ENCODE measurements at places on chromosomes 16 and 17.

DNA sequence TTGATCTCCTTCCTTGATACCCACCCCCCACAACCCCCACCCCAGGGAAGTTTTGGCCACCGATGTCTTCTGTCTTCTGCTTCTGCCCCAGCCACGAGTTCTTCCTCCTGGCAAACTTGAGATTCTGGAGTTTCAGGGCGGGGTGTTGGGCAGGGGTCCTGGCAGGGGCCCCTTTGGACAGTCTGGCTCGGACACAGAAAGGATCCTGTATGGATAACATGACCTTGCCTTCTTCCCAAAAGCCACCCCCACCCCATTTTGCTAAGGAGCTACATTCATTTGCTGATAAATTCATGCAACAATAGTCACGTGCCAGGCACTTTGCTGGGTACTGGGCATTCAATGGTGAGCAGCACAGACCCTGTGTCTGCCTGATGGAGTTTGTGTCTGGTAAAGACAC, 5.9 kb upstream of the COL1A1 start:
- DNase-seq, result no peak

DNA sequence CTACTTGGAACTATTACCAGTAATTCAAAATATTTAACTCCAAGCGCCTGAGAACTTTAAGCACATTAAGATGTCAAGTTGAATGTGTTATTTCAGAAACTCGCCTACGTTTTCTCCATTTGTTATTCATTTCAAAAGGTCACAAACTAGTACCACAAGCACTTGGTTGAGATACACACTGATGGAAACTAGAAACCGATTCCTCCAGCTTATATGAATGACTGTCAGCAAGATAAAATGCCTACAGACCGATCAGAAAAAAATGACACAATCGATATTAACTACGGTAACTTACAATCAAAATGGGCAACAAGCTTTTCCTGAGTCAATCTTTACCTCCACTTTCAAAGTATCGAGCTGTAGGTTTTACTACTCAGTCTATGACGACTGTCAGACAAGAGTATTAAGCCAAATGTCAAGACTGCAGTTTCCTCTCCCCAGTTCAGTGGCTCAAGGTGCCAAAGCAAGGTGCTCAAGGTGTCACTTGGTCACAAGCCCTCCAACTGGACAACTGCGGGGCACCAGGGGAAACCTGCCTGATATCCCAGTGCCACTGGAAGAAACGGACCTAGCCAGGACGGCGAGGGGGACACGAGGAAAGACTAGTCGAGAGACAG, 678 bp downstream of the SRP68 start:
- peak; percentile 62 for DNase-seq

DNA sequence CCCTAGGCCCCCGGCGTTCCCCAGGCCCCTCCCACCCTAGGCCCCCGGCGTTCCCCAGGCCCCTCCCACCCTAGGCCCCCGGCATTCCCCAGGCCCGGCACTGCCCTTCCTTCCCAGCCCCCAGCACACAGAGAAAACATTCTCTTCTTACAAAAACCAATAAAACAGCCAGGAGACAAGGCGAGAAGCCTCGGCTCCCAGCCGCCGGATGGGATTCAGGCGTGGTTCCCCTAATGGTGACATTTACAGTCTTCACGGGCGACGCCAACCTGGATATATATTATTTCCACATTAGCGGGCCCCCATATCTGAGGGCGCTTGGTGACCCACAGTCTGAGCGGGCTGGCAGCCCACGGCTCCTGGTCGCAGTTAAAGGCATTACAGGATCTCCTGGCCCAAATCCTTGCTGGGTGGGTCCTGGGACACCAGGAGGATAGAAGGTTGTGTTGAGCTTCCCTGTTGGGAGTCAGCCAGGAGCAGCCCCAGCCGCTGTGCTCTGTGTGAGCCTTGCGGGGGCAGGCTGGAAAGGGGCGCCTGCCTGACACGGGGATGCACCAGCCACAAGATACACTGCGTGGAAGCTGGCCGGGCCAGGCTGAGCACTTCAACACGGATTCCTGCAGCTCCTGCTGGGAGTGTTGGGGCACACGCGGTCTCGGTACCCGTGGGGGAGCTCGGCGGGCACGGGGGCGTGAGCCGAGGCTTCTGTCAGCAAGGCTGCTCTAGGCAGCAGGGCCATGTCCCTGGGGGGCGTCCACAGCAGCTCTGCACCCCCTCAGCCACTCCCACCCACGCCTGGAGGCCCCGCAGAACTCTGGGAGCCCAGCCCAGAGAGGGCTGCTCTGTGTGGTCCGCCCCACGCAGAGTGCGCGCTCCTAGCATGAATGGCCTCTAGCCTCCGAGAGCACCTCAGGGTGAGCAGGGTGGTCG, 83.7 kb downstream of the LMF1 start:
- DNase-seq, result no peak

DNA sequence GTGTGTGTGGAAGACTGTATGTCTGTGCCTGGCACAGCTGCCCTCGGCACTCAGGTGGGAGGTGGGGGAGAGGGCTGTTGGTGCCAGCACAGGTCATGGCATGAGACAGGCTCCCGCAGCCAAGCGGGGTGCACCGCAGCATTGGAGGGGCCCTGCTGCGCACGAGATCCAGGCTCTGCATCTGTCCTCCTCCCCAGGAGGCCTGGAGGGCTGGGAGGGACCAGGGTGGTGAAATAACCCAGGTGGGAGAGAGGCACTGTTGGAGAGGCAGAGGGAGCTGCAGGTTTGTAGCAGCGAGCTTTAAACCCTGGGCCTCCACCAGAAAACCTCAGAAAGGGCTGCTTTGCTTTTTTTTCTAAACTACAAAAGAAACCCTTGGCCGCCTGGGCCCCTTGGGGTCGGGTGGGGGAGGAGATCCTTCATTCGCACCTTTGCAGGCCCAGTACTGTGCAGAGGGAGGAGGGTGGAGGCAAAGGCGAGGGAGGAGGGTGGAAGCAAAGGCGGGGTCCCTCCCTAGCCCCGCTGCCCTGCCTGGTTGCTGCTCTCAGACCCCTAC, 241.7 kb downstream of the SEC14L1 start:
- DNase-seq, result peak; percentile 42

GRCh38 chr16:19848756-19849155, 35.9 kb downstream of the GPRC5B start:
- no peak for DNase-seq

DNA sequence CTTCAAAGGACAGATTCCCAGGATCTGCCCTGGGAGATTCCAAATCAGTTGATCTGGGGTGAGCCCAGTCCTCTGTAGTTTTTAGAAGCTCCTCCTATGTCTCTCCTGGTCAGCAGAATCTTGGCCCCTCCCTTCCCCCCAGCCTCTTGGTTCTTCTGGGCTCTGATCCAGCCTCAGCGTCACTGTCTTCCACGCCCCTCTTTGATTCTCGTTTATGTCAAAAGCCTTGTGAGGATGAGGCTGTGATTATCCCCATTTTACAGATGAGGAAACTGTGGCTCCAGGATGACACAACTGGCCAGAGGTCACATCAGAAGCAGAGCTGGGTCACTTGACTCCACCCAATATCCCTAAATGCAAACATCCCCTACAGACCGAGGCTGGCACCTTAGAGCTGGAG, 840 bp upstream of the CDH5 start:
- no peak for DNase-seq

DNA sequence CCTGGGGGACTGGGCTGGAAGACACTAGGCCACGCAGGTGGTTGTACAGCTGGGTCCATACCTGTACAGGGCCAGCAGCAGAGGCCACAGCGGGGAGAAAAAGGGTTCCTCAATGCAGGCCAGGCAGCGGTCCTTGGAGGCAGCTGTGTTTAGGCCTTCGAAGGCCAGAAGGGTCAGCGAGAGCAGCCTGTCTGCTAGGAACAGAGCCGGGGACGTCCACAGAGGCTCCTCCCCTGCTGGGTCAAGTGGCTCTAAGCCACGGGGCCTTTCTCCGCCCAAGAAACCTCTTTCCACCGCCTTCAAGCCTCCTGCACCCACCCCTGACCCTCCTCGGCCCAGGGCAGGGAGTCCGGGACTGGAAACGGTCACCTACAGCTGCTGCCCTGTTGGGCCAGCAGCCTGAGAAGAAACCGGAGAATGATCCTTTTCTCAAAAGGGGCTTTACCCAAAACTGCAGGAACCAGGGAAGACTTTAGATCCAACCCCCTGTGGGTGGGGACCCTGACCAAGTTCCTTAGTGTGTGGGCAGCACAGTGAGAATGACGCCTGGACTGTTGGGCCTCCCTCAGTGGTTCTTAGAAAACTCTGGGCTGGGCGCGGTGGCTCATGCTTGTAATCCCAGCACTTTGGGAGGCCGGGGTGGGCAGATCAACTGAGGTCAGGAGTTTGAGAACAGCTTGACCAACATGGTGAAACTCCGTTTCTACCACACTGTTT, 8.4 kb upstream of the SPATA2L start:
- no peak for DNase-seq

- DNase-seq, result no peak
Measured at GRCh38 chr17:6457688-6458459, 13.6 kb downstream of the PIMREG start.

GRCh38 chr16:89317101-89317671, 99.7 kb downstream of the ZNF778 start:
- no peak for DNase-seq

- DNase-seq, result no peak
Measured at GRCh38 chr17:266701-267667, 85.5 kb upstream of the DOC2B start.

GRCh38 chr16:1367486-1368174, 15.9 kb downstream of the GNPTG start:
- DNase-seq, result no peak

DNA sequence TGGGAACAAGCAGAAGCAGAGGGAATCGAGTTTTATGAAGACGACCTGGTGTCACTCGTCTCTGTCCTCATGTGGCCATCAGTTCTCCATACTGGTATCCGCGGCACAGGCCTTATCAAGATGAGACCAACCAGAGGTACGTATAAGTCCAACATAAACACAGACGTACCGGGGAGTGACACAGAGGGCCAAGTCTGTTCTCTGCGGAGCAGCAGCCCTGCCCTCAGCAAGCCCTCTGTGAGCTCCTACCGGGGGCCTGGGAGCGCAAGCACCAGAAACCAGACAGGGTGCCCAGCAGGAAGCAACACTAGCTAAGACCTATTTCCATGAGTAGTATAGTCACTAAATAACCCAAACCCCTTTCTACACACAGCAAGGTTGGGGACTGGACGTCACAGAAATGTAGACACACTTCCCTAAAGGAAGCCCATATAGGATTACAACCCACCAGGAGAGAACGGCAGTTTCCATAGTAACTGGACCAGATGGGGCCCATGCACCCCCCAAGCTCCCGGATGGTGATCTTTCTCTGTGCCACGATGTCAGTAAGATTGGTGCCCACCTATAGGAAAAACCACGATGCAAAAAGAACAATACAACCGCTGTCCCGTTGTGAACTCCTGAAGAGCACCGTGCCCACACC, 911 bp downstream of the ARL16 start:
- no peak for DNase-seq

GRCh38 chr16:12500771-12501170, 302.9 kb downstream of the CPPED1 start:
- peak; percentile 47 for DNase-seq

DNA sequence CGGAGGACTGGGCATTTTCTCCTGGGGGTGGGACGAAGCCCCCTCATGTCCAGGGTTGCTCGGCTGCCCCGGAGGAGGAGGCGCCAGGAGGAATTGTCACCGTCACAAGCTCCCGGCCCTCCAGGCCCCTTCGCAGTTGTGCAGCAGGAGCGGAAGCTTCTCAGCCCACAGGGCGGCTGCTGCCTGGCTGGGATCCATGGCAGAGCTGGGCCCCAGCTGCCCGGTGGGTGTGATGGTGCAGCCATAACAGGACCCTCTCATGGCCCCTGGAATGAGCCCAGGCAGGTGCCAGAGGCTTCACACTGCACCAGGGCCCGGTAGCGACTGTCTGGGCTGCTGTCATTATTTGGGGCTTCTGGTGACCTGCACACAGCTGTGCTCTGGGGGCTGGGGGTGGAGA, 54.9 kb upstream of the GNG13 start:
- DNase-seq, result no peak

- peak; percentile 92 for DNase-seq
Measured at GRCh38 chr16:88264641-88265285, 118.0 kb upstream of the ZNF469 start.

DNA sequence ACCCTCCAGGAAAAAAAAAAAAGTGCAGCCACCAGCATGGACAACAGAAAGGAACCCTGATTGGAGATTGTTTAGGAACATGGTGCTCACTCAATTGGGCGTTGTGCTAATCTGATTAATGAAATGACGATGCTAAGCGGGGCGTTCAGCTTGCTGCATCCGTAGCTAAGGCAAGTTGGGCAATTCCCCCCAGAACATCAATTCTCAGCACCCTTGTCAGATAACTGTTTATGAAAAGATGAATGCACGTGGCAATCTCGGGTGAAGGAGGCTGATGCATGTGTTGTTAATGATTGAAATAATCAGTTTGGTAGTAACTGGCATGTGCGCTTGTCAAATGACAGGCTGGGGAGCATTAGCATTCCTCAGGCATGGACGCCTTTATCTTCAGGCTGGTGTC, 57.0 kb downstream of the HS3ST3A1 start:
- DNase-seq, result no peak

- no peak for DNase-seq
Measured at GRCh38 chr16:19116711-19117449, 3.1 kb downstream of the ITPRIPL2 start.

- DNase-seq, result no peak
Measured at GRCh38 chr17:76082326-76083251, 3.6 kb downstream of the ZACN start.

- no peak for DNase-seq
Measured at GRCh38 chr16:10622036-10622921, 41.9 kb upstream of the EMP2 start.

GRCh38 chr16:75491876-75492275, 3.4 kb downstream of the CHST6 start:
- peak; percentile 6 for DNase-seq

GRCh38 chr17:57357830-57358430, 101.6 kb downstream of the MSI2 start:
- peak; percentile 7 for DNase-seq

DNA sequence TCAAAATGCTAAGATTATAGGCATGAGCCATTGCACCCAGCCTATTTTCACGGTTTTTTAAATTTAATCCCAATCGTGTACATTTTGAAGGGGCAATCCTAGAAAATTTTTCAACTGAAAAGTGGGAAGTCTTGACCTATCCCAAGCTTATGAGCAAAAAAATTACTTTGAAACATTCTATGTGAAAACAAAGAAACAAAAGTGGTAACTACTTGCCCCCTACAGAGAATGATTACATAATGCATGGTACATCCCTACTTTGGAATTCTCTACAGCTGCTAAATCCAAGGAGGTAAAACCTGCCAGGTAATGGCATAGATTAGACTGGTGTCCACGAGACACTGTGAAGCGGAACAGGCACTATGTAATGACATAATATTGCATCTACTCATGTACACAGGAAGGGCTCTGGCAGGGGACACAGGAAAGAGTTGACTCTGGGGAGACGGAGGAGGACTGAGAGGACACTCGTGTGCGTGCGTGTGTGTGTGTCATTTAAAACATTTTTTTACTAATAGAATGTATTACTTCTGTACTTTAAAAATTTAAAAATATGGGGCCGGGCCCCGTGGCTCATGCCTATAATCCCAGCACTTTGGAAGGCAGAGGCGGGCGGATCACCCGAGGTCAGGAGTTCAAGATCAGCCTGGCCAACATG, 15.7 kb downstream of the ASGR2 start:
- DNase-seq, result no peak
